Hematopoietic multipotent progenitor cell treated with erythropoietin and hydrocortisone succinate and interleukin-3 and kit ligand, for 17 days (in vitro differentiated cells): ENCODE measurements at places on chromosomes 13 and 19.

- no peak for DNase-seq
Measured at GRCh38 chr13:27304611-27305010, 34.0 kb downstream of the RASL11A start.

GRCh38 chr13:31224174-31224669, 24.4 kb downstream of the B3GLCT start:
- DNase-seq, result no peak

GRCh38 chr19:51064534-51065220, at the start of gene KLK13:
TSS of gene KLK13 (minus strand) at chr19:51065092. CDS start at chr19:51065067, 25 bp downstream.
- no peak for DNase-seq

DNA sequence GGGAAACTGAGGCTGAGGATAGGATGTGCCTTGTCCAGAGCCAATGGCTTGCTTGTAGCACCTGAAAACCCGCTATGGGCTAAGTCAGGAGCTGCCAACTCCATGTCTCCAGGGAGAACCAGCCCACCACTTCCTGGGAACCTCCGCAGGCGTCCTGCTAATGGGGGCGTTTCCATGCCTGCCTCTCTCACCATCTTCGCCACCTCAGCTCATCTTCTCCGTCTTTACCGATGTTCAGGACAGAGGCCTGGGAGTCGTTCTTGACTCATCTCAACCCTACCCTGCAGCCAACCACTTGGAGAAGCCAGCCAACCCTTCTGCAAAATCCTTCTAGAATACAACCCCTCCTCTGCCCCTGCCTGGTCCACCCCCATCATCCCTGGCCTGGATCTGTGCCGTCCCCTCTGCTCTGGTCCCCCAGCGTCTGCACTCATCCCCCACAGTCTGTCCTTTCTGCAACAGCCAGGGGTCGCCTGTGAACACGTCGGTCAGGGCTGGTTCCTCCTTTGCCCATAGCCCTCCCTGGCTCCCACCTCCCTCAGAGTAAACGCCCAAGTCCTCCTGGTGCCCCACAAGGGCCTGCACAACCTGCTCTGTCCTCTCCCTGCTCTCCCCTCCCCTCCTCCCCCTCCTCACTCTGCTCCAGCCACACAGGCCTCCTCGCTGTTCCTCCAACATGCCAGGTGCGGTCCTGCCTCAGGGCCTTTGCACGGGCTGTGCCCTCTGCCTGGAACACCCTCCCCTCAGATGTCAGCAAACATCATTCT, 31.0 kb downstream of the PTPRS start:
- DNase-seq, result no peak

DNA sequence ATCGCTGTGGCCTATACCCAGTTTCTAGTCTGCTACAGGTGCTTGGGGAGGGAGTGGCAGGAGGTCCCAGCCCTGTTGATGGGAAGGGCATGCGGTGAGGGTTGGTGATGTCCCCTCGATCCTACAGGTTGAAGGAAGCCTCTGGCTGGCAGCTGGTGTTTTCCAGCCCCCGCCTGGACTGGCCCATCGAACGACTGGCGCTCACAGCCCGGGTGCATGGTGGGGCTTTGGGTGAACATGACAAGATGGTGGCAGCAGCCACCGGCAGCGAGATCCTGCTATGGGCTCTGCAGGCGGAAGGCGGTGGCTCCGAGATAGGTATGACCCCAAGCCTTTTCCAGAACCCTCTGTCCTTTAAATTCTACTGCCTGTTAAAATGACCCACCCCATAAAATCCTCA, 3.9 kb downstream of the SHKBP1 start:
- no peak for DNase-seq

- no peak for DNase-seq
Measured at GRCh38 chr13:27302643-27303262, 32.1 kb downstream of the RASL11A start.

DNA sequence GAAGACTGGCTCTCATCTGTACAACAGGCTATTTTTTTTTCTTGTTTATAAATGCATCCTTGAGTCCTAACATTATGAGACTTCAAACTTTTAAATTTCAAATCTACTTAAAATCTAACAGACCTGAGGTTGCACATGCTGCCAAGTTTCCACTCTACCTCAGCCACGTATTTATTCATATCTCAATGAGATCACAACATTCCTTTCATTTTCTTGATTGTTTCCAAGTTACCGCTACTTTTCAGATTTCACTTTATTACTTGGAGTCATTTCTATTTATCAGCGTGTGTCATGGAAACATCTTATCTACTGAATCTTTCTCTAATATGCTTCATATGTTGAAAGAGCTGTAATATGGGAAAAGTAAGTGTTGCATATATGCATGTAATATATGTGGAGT, 1257.5 kb upstream of the ATXN8OS start:
- no peak for DNase-seq

DNA sequence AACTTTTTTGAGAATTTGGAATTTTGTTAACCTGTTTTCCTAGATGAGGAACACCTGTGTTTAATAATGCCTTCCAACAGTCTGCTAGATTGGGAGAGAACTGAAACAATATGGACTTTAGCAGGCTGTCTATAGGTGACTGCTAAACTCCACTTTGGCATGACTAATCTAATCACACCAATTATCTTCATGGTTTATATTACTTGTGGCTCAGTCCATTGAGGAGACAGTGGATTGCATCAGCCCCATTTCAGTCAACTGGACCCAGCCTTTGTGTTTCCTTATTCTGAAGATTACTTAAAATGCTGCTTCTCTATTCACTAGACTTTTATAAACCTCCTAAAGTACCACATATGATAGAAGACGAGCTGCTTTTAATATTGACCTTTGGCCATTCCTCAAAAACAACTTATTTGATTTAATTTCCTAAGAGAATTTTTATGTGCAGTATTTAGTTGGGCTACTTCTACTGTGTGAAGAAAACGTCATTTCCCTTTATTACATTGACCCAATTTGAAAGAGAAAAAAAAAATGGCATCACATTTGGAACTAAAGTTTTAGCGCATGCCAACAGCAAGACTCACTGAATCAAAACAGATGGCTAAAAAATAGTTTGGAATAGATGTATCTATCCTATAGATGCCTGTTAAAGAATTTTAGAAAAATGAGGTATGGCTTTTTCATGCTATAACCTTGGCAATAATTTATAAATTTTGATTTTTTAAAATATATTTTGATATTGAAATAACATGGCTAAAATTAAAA, 295.8 kb downstream of the NDFIP2 start:
- DNase-seq, result no peak

DNA sequence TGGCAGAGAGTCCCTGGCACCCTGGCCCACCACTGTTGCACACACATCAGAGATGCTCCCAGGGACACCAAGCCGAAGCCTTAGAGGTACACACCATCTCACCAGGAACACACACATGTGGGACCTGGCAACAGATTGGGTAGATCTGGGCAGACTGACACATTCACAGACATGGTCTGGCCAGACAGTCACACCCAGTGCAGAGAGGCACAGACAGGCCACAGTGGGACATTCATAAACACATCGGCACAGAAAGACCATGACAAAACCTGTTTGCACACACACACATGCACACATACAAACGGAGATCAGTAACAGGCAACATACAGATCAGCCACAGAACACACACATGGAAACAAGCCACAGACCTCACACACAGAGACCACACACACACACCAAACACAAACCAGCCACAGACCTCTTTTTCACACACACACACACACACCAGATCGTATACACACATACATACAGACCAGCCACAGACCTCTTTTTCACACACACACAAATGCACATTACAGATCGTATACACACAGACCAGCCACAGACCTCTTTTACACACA, 6.3 kb upstream of the JUNB start:
- no peak for DNase-seq

GRCh38 chr19:4380254-4380727, 20.1 kb downstream of the SH3GL1 start:
- DNase-seq, result peak; percentile 36

DNA sequence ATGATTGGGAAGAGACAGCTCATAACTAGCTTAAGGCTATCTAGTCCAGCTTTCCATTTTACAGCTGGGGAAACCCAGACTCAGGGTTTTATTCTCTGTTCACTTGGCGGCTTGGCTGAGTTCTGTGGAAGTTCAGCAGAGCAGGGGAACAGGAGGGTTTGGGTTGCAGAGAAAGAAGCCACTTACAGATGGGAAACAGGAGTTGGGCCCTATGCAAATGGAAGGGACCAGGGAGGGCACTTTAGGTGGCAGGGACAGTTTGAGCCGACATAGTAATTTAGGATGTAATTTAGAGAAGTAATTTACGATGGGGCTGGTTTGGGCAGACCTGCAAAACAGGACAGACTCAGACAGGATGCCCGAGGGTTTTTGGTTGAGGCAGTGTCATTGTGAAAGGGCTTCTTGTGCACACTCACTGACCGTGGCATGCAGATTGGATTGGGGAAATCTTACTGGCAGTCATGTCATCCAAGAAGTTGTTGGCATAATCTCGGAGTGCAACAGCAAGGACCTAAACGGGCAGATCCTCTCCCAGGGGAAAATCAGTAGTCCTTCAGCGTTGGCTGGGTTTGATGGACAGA, 47.3 kb upstream of the GPR183 start:
- DNase-seq, result no peak

- DNase-seq, result no peak
Measured at GRCh38 chr19:34669305-34669704, 7.7 kb downstream of the SCGB2B2 start.

- DNase-seq, result no peak
Measured at GRCh38 chr19:31249217-31249616, 100.0 kb downstream of the TSHZ3 start.

DNA sequence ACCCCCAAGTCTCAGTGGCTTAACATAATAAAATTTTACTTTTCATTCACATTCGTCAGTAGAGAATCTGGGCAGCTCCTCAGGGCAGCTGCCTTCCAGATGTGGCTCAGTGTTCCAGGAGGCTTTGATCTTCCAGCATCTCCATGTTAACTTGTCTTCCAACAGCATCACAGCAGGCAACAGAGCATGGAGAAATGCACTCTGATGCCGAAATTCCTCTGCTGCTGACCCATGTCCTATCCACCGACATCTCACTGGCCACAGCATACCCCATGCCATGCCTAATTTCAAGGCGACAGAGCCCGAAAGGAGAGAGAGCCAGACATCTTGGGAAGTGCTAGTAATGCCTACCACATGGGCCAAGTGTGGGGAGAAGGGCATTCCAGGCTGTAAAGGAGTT, 64.9 kb upstream of the MEDAG start:
- DNase-seq, result no peak

- no peak for DNase-seq
Measured at GRCh38 chr13:104593251-104593576, 1527.0 kb upstream of the SLC10A2 start.

- DNase-seq, result no peak
Measured at GRCh38 chr13:99507986-99508385, 6.7 kb downstream of the TM9SF2 start.

DNA sequence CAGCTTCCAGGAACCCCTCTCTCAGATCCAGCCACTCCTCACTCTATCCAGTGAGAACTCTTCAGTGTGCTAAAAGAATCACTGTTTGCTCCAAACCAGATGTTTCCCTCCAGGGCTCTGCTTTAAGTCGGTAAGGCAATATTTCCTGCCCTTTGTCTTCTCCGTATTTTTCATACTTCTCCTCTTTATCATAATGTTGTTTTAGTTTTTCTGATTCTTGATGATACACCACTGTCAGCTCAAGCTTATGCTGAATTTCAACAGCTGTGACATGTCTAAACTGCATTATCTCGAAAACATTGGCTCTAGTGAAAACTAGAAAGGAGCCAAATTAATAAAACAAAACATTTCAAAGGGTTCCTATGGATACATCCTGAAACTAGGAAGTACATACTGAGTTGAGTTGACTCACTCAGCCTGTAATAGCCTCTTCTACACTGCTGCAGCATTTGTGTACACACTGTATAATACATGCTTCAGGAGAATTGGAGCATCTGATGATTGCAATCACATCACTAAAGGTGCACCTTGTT, 39.8 kb downstream of the GPR180 start:
- DNase-seq, result no peak

GRCh38 chr19:2097203-2097885, 629 bp downstream of the IZUMO4 start:
- no peak for DNase-seq

DNA sequence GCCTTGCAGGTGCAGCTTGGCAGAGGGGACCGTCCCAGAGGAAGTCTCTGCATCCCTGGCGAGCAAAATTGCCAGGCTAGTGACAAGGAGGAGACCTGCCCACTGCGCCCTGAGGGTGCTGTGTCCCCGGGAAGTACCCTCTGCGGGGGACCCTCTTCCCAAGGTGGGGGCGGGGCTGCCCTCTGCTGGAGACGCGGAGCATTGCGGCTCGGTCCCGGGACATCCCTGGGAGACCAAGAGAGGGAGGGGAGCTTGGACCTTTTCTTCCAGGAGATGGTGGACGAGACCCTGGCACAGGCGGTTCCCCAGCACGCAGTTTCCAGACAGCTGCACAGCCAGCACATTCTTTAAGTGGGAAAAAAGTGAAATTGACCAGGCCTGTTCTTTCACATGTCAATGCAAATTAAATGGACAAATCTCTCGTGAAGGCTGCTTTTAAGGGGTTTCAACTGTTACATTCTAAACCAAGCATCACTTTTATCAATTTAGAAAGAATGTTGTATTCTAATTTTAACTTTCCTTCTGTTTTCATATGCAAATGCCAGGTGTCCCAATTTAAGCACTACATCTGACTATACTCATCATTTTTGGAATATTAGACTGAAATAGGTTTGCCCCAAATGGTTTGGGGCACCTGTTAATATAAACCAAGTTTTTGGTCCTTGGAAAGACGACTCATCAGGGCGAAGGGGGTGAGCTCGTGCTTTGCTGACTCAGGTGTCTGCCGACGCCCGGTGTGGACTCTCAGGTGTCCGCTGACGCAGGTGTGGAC, 60.7 kb downstream of the MCF2L start:
- DNase-seq, result peak; percentile 10

- DNase-seq, result no peak
Measured at GRCh38 chr19:47095476-47096099, 18.0 kb downstream of the ZC3H4 start.

DNA sequence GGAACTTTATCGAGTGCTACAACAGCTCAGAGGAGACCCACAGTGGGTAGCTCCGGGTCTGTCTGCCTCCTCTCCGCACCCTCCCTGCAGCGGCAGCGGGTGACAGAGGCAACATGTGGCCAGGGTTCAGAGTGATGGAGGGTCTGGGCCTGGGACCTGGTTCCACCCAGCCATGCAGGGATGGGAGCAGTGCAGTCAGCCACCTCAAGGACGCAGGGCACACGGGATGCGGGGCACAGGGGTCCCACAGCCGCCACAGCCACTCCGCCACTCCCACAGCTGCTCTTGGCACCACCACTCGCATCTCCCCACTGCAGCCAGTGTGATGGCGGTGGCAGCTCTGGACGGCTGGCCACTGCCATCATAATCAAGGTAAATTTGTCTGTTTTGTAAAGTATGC, 892.9 kb downstream of the OLFM4 start:
- DNase-seq, result no peak

DNA sequence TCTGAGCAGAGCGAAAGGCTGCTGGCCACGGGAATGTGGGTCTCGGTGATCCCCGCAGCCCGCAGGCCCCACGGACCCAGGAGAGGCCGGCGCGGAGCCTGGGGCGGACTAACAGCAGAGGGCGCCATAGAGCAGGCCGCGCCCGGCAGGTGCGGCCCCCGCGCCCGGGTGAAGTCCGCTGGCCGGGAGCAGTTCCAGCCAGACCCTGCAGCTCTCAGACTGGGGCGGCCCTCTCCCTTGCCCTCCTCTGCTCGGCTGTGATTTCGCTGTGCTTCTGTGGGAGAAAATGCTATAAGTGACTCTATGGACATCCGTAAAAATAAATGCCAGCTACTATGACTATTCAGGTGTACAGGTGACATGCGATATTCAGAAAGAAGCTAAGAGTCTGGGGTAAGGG, 37.7 kb downstream of the GSX1 start:
- peak; percentile 53 for DNase-seq
